ENCODE measurements at places on chromosomes 4 and X. TPM values are rescaled to one million over a fixed set of nuclear protein-coding genes. Genes with fewer than 3 reads are reported as not detected.

GRCh38 chrX:111867236-111867635, 8.7 kb upstream of the TRPC5OS start:
- DNase-seq, result no peak

- peak; percentile 6 for DNase-seq
Observed at GRCh38 chr4:176498617-176499256, 179.0 kb downstream of the SPCS3 start.

- no peak for DNase-seq
Observed at GRCh38 chrX:126165401-126165720, 728 bp downstream of the DCAF12L2 start.

GRCh38 chr4:111754003-111754402, 391.3 kb upstream of the FAM241A start:
- no peak for DNase-seq

- no peak for DNase-seq
Observed at GRCh38 chrX:135383249-135383648, 38.5 kb upstream of the SMIM10L2A start.

- no peak for DNase-seq
Observed at GRCh38 chrX:115940888-115941332, 229.6 kb upstream of the AGTR2 start.

DNA sequence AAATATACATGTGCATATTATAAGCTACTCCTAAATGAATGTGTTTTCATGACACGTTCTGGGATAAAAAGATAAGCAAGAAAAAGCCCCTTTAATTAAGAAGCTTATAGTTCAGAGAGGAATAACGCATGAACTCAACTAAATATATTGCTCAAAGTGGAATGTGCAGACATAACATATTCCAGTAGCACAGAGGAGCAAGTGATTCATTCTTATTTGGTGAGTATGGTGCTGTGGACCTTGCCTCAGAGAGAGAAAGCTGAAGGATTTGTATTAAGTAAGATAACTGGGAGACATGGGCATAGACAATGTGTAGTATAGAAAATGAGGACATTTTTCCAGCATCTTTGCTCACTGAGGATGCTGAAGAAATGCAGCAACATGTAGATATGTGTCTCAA, 76.8 kb downstream of the CFAP299 start:
- no peak for DNase-seq

- DNase-seq, result no peak
Observed at GRCh38 chr4:147194604-147195003, 248.9 kb upstream of the TTC29 start.

DNA sequence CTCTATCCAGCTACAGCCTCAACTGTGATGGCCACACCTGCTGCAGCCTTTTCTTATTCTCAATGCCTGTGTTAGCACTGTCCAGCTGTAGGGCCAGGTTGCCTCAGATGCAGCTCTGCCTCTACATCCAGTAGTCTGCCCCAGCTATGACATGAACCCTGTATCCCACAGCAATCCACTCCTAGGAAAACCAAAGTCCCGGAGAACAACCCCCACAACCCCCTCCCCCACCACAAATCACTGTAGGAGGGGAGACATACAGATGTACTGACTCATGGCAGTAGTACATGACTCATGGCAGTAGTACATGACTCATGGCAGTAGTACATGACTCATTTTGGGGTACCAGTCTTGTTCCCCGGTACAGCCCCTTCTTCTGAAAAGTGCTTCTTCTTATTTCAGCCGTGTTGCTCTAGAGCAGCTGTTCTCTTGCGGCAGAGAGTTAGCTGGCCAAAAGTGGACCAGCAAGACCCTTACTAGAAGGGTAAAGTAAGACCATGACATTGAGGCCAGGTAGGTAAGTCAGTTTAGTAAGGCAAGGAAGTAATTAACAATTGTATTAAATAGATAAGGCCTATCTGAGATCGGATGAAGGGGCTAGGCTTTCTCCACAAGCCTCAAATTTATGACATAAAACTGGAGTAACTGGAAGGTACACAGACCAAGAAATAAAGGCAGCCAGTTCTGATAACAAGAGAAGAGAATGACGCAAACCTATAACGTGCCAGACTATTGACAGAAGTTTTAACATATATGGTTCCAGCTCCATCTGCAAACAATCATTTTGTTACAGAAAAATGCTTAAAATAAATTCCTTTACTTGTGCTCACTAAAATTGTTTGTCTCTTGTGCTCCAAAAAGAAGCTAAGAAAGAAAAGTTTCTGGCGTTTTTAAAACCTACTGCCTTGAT, 221.4 kb downstream of the TACR3 start:
- no peak for DNase-seq

DNA sequence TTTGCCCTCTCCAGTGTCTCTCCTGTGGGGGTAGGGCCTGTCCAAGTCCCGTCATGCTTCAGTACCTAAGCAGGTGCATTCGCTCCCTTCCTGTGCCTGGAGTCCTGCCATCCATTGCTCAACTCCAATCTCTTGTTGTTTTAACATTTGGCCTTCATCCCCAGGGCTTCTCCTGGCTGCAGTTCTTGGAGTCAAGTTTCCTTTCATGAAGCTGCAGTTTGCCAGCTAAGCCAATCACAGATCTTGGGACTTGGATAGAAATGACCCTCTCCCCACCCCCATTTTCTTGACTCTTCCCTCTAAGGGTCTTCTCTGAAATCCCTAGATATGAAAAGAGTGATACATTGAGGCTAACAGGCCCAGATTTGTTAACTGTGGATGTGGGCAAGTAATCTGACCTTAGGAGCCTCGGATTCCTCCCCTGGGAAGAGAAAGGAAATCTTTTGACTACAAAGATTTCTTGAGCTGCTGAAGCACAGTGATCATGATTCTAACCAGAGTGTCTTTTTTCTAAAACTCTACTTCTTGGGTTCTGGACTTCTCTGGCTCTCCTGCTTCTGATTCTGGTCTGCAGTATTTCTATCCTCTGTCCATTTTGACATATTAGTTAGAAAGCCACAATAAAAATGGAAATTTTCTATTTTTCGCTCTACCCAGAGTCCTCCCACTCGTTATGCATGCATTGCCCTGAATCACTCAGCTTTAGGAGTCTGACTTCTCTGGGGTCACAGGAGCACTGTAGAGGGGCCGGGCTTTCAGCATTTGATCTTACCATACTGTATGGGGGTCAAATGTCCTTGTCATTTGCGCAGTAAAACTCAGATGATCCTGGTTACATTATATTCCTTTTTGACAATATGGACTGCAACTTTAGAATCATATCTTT, 61.0 kb downstream of the CHRNA9 start:
- DNase-seq, result peak; percentile 85

DNA sequence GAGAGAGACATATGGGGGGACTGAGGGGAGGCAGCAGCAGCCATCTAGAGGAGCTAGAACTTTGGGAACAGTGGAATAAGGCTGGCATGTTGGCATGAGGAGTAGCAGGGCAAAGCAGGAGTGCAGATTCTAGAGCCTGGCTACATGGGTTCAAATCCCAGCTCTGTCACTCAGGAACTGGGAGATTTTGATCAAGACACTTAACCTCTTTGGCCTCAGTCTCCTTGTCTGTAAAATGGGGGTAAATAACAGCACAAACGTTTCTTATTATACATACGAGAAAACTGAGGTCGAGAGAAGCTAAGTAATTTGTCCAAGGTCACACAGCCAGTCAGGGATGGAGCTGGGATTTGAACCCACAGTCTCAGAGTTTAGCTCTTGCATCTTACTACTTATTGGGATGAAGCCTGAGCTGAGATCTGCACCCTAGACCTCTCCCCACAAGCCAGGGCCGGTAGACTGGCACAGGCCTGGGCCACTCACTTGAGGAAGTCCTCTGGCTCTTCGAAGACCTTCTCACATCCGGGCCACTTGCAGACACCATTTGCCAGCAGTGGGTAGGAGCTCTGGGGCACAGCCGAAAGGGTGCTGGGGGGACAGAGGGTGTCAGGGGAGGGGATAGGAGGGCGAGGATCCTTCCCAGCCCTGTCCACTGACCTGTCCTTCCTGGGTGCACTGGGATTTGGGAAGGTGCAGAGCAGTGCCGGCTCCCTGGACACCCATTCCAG, 8.1 kb downstream of the FOXP3 start:
- no peak for DNase-seq

PDGFC gene
- 120 TPM for total RNA-seq

HMX1 gene
- total RNA-seq, result not detected

TMEM154 gene
- total RNA-seq, result not detected

PAGE4 gene
- not detected for total RNA-seq

IL15 gene
- 27.4 TPM for total RNA-seq

EDA2R gene
- 6.5 TPM for total RNA-seq

ASB12 gene
- not detected for total RNA-seq
